ENCODE measurements at places on chromosomes 11 and 22.

- no peak for DNase-seq
These were observed 1130.3 kb upstream of the CNTN5 start for GRCh38 chr11:97890466-97890865.

DNA sequence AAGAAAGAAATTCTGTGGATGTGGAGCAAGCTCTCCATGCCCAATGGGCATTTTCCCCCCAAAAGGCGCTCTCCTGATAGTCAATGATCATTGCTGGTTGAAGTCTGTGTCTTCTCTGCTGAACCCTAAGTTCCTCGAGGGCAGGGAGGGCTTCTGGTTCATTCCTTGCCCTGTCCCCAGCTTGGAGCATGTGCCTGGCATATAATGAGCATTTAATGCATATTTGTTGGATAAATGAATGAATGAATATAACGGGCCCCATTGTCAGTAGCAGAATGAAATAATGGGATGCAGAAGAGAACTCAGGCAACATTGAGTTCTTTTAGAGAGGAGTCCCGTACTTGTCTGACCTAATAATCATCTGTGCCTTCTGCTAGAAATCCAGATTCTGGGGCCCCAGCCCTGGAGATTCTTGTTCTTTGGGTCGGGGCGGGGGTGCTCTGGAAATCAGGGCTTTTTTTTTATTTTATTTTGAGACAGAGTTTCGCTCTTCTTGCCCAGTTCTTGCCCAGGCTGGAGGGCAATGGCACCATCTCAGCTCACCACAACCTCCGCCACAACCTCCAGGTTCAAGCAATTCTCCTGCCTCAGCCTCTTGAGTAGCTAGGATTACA, 64.4 kb downstream of the CD82 start:
- DNase-seq: no peak

DNA sequence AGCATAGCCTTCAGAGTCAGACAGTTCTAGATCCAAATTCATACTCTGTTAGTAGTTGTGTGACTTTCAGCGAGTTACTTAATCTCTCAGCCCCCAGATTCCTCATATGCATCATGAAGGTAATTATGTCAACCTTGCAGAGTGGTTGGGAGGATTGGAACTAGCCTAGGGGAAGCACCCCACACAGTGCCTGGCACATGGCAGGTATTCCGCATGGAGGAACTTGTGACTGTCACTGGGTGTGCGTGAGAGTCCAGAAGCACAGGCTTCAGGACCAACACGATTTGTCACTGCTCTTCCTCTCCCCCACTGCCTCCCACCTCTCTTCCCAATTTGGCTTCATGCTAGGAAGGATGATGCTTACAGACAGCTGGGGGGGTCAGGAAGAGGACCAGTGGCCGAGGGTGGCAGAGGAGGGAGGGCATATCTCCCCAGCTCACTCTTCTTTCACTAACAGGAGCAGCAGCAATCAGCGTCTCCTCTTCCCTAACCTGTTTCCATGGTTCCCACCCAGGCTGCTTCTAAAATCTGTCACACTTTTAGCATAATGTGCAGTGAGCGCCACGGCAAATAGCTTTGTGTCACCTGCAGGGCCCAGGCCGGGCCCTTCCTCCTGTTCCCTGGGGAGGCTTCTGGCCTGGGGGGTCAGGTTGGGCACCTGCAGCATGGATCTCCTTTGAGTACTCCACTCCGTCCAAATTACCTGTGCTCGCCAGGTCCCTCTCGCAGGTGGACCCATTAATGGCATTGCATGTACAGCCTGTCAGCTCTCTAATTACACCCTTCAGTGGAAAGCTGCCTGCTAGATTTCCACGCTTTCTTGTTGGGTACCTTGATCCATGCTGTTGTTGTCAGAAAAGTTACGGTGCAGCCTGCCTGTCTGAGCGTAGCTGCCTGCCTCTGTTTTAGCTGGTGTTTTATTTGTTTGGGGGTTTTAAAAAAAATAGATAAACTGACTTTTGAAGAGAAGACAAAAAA, 400.4 kb downstream of the NXPE2 start:
- DNase-seq: no peak

DNA sequence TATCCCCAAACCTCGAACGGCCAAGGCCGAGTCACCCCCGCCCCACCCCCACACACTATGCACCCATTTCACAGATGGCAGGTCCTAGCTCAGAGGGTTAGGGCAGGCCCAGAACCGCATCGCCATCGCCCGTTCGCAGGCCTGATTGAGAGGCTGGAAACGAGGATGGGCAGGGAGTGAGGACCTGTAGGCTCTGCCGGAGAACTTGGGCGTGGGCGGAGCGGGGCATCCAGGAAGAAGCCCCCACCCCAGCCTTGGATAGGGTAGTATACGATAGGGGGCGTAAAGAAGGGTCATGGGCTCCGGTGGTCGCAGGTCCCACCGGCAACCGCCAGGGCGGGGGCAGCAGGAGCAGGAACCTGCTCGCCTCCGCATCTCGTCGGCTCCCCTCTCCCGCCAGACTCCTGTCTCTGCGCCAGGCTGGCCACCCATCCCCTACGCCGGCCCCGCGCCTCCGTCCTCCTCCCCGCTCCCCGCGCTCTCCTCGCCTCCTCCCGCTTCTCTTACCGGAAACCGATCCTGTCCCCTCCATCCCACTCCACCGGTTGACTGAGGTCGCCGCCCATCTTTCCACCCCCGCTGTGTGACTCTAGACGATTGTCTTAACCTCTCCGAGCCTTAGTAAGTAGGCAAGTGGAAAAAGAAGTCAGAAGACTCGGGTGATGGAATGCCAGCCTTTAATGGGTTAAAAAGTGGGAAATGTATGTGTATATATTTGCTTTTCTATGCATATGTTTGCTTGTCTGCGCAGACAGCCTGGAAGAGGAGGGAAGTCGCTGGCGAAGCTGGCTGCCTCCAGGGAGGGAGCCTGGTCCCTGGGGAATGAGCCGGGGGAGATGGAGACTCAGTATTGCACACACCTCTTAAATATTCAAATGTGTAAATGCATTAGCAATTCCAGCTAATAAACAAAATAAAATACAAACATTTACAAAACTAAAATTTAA, 52.8 kb downstream of the CYTH4 start:
- no peak for DNase-seq

GRCh38 chr11:123159183-123159857, 35.7 kb downstream of the CLMP start:
- DNase-seq: no peak

DNA sequence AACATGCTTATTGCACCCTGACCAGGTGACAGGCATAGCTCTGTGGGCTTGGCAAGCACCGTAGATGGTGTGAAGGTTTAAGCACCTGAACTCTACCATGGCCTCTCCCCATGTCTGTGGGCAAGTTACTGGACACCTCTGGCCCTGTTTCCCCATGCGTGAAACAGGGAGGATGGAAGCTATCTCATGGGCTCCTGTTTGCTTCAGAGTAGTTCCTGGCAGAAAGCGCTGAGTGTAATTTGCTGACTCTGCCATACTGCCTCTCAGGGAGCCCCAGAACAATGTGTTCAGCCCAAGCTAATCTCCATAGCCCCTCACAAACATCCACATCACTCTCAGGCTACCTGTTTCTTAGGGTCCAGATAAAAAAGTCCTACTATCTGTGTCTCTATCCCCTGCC, 2.4 kb downstream of the CBX6 start:
- DNase-seq: no peak

- DNase-seq: no peak
These were observed 9.9 kb upstream of the IGLL5 start for GRCh38 chr22:22877523-22878210.

DNA sequence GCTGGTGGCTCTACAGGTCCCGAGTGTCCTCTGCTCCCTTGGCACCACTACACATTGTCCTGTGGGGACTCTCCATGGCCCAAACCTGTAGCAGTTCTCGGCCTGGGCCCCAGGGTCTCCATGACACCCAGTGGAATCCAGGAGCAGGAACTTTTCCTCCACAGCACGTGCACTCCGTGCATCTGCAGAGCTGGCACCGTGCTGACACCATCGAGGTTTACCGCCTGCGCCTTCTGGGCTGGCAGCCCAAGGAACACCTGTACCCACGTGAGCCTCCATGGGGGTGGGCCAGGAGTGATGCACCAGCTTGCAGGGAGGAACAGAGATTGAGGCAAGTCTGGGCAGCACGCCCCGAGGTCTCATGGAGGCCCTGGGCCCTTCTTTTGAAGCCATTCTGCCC, 25.2 kb downstream of the TSPAN32 start:
- DNase-seq: no peak

DNA sequence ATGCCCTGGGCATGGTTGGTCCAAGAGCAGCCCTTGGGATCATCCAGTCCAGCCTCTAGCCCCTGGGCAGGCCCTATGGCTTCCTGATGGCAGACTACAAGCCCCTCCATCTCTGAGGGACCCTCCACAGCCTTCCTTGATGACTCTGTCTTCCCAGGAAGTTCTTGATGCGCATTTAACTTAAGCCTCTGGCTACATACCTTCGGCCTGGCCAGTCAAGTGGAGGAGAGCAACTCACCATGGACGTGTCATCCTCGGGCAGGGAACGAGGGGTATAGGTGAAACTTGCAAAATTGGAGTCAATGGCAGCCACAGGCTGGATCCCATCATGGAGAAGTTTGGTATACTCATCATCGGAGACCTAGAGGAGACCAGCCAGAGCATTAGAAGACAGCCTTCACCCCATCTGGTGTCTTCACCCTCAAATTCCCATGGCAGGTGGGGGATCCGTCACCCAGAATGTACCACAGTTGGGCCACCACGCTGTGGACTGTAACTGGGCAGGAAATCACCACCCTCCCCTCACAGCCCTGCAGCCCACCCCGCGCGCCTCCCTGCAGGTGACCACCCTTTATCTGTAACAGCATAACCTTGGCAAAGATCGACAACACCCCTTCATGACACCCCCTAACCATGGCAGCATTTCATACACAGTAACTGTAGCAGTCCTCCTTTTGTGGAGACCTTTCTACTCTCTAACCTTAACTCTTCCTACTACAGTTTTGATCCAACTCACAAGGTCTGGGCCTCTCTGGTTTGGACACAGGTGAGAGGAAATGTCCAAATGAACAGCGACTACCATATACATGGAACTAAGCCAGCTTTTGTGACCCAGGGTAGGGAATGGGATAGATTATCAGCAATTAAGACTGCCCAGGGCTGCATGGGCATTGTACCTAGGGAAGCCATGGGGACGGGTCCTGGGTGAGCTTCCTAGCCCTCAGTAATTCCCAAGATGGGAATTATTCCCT, 91.7 kb downstream of the PDE2A start:
- DNase-seq: no peak

DNA sequence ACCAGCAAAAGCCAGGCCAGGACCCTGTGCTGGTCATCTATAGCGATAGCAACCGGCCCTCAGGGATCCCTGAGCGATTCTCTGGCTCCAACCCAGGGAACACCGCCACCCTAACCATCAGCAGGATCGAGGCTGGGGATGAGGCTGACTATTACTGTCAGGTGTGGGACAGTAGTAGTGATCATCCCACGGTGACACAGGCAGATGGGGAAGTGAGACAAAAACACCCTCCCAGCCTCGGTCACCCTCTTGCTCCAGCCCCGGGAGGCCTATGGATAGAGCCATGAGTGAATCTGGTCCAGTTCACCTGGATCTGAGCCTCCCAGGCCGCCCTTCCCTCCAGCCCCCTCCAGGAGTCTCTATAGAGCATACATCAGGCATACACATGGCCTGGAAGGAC, 115.2 kb upstream of the IGLL5 start:
- DNase-seq: no peak

DNA sequence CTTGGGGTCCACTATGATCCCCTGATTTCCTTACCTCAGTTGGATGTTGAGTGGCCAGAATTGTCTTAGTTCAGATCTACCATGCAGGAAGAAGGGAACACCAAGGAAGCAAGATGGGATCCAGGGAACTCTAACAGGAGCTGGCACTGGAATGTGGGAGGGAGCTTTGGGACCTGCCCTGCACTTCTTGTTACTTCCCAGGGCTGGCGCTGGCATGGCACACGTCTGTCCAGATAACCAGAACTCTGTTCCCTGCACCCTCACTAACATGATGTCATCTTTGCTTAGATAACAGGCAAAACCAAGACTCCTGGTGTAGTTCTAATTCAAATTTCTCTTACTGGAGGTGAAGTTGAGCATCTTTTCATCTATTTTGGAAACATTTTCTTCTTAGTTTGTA, 550.0 kb downstream of the MN1 start:
- DNase-seq: no peak

GRCh38 chr11:68956142-68956541, 24.6 kb downstream of the MRGPRD start:
- no peak for DNase-seq

All from NCI-H1048 (cell line).